ENCODE measurements at places on chromosomes 2 and 18.

GRCh38 chr2:56898986-56899385 is 715.2 kb downstream of the CCDC85A start:
- no peak for DNase-seq

DNA sequence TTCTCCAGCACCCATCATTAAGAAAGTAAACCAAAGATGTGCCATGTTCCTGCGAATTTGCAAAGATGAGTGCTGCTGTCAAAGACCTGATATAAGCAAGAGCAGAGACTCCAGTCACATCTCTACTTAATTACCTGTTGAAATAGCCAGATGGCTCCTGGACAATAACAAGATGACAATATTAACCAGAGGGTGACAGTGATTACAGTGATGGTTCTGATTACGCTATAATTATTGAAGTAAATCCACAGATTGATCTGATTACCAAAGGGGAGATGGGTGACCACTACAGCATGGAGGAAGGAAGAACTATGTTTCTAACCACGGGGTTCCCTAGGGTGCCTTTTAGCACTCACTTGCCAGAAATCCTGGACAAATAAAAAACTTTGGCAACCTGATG is 36.5 kb upstream of the AFF3 start:
- no peak for DNase-seq

GRCh38 chr2:241052677-241053360 is 49.3 kb downstream of the MTERF4 start:
- no peak for DNase-seq

DNA sequence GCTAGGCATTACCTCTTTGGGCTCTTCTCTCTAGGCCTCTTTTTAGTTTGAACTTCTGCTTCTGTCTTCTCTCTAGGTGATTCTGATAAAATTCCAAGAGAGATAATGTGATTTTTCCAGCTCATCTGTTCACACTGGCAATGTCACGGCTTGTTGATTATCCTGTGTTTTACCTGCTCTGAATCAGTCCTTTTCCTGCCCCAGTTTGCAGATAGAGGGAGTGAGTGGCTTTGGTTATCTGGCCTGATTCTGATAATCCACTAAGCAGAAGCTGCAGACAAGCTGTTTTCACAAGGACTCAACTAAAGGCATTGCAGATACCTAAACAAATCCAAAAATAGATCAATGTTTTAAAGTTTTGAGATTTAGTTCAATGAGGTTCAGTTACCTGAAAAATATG is 111.9 kb downstream of the DCC start:
- DNase-seq: no peak

DNA sequence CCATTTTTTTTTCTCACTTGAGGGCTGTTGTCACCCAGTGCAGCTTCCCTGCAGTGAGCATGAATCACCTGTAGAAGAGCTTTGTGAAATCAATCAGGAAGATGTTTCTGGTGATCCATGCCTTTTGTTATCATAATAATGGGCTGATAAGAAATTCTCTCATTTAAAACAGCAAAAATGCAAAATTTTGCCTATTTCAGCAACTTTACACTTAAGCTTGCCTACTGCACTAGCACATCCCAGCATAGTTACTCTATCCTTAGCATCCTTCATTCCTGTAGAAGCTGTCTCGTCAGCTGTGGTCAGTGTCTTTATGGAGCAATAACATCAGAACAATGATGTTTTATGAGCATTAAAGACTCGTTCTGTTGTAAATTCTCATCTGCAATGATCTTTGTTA is 178.6 kb upstream of the ZNF804A start:
- no peak for DNase-seq

DNA sequence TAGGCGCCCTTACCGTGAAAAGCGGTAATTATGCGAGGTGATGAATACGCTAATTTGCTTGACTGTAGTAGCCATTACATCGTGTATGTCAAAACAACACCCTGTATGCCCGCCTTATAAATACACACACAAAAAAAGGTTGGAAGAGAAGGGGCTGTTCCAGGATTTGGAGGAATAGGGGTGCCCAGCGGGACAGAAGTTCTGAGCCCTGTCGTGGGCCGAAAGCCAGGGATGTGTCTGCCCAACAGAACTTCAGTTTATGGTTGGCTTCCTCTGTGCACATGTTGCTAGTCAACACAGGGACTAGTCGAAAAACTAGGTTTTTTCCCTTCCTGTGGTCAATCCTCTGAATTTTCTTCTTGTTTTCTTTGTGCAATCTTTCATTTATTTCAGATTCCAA is 182.5 kb downstream of the ACKR3 start:
- no peak for DNase-seq

DNA sequence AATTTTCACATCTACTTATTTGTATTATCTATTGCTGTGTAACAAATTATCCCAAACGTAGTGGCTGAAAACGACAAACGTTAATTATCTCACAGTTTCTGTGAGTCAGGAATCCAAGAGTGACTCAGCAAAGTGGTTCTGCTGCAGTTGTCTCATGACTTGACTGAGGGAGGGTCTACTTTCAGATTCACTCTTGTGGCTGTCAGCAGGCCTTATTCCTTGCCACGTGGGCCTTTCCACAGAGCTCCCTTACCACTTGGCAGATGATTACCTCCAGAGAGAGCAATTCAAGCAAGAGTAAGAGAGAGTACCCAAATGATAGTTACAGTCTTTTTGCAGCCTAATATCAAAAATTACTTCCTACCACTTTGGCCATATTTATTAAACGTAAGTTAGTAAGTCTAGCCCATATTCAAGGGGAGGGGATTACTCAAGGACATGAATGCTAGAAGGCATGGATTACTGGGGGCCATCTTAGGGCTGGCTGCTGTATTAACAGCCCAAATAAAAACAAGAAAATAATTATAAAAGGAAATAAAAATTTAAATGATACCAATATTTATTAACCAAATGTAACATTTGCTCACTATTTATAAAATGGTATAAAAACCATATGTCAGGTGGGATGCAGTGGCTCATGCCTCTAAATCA is 48.7 kb upstream of the NBEAL1 start:
- DNase-seq: no peak

DNA sequence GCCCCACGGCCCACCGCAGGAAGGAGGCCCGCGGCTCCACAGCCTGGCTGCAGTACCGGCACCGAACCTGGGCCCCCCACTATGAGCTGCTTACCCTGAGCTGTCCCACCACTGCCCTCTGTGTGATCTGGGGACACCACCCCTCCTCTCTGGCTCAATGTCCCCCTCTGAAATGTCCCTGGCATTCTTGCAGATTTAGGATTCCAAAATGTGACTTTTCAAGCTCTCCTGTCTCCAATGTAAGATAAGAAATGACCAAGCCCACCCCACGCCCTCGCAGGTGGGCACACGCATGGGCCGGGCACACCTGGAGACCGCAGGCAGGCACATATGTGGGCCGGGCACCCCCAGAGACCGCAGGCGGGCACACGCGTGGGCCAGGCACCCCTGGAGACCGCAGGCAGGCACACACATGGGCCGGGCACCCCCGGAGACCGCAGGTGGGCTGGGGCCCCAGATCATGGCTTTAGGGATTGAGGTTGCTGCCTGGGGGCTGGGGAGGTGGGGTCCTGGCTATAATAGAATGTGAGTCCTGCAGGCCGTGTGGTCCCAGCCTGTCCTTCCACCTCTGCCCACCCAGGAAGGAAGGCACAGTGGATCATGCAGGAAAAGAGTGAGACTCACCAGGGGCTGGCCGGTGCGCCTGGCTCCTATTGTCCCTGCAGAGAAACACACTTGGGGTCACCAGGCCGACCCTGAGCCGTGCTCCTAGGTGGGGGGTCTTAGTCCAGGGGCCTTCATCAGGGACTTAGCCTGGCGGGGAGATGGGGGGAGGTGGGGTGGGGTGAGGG is 7.2 kb downstream of the PDCD1 start:
- no peak for DNase-seq

- no peak for DNase-seq
These were observed 57.8 kb downstream of the TGOLN2 start for GRCh38 chr2:85269959-85270358.

GRCh38 chr18:74498712-74499627 is 2.8 kb downstream of the CNDP2 start:
- DNase-seq: no peak

GRCh38 chr2:241217320-241218031 is 29.0 kb downstream of the ANO7 start:
- no peak for DNase-seq

DNA sequence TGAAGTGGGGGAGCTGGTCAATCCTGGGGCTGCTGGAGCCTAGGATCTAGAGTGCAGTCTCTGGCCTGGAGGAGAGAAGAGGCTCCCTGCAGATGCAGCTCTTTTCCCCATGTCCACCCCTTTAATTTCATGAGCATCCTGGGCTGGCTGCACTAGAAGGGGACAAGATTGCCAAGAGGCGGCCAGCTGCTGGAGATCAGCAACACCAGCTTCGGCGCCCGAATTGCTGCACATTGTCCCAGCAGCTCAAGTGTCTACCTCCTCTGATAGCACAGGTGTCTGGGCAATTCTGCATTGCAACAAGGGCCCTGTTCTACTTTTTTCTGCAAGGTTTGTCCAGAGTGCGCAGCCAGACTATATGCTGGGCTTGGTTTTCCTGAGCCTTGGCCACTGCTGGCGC is 125.7 kb downstream of the AGAP1 start:
- DNase-seq: no peak

GRCh38 chr2:165402162-165402561 is 67.3 kb upstream of the CSRNP3 start:
- no peak for DNase-seq

- DNase-seq: no peak
These were observed 774 bp upstream of the FZD7 start for GRCh38 chr2:202032846-202033316.

DNA sequence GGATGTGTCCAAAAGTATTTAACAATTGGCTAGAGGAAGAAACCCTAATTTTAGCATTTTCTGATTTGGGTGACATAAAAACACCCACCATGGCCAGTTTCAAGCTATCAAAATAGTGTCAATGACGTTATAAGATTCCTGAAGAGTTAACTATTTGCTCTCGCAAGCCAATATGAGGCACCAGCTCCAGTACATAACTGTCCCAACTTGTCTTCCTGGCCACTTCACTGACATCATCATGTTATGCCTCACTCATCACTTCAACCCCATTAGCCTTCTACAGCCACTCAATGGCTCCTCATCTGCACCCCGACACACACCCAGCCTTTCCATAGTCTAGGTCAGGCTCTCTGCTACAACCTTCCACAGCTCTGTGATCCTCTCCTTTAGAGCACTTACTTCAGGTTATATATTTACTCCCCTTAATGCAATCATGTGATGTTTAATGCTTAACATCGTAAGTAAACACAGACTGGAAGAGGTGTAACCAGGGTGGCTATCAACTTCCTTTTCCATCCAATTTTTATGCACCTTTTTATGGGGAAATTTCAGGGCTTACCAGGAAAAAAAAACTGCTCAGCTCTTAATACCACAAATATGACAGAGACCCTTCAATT is 158.7 kb downstream of the VWC2L start:
- DNase-seq: no peak

DNA sequence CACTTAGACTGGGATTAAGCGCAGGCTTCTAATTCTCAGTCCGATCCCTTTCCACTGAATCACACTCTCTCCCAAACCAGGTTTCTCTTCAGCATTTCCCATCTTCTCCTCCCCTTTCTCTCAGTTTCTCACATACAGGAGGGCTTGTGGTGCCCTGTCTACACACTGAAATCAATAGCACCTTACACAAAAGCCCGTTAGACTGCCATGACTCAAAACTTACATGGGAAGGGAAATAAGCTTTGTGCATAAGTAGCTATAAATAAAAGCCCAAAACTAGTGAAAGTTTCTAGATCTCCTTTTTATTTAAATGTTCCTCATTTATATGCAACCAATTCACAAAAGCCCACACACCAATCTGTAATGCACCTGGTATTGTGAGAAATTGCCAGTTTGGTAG is 318.4 kb downstream of the TXNL1 start:
- DNase-seq: no peak

- no peak for DNase-seq
These were observed 118.5 kb upstream of the TACR1 start for GRCh38 chr2:75317802-75318201.

- no peak for DNase-seq
These were observed 68.2 kb upstream of the MC2R start for GRCh38 chr18:13983506-13983905.

DNA sequence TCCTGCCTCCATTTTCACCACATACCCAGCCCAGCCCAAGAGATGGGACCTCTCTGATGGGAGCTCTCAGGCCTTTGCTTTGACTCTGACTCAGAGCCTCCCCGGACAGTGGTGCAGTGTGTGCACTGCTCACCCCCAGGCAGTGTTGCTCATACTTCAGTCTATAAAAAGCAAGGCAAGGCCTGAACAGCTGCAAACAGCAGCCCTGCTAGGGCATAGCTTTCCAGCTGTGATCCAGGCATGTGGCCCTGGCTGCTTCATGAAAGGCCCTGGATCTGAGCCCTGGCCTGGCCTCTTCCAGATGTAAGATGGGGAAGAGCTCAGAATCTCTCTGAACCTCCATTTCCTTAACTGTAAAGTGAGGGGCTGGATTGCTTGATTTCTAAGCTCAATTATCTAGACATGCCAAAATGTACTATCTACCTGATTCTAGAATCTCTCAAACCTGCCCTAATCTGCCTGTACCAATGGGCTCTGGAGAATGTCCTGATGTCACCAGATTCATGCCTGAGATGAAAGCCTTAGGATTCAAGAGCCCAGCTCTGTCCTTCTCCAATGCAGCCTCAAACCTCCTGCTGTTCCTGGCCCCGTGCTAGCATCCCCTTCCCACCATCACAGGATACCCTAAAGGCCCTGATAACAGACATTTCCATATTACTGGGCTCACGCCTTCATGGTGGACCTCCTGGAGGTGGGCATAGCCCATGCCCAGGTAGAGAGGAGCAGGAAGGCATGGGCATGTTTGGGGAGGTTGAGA is 206.9 kb downstream of the ARL4C start:
- no peak for DNase-seq

- DNase-seq: no peak
These were observed 287.3 kb downstream of the CMPK2 start for GRCh38 chr2:6578416-6578815.

DNA sequence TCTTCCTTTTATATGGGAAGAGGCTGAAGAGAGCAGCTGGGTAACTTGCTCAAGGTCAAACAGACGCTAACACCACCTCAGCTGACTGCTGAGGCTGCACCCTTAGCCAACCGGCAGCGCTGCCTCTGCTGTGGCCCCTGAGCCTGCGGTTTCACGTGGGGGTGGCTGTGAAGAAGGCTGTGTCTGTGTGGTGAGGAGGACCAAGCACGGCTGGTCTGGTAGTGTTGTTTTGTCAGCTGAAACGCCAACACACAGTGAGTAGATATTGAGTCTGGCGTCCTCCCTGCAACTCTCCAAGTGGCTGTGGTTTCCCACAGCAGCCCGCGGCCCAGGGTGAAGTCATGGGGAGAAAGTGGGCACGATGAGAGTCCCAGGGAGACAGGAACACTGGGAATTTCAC is 69.6 kb downstream of the THNSL2 start:
- DNase-seq: no peak

DNA sequence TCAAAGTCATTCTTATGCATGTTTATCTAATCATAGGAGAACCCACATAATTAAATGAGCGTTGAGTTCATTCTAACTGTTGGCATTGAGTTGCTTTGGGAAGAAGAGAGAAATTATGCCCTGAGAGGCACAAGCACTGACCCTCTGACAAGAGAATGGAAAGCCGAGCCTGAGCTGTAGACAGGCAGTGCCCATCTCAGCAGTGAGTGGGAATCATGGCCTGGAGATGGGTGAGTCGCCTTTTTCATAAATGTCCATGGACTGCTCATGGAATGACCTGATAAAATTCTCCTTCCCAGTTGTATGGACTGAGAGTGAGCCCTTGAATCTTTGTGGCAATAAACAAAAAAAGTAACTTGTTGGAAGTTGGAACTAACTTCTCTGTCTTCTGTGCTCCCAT is 21.4 kb upstream of the MYO3B start:
- no peak for DNase-seq
